Stimulated activated CD4-positive, alpha-beta T cell treated with anti-CD3 and anti-CD28 coated beads, Interleukin-1b, Interleukin-23, amount 100 ng/mL, for 1 hour (primary cell): ENCODE measurements at places on chromosomes 5 and 9.
A peak's percentile ranks its signal among the peaks of the same experiment; 100 is the strongest.

DNA sequence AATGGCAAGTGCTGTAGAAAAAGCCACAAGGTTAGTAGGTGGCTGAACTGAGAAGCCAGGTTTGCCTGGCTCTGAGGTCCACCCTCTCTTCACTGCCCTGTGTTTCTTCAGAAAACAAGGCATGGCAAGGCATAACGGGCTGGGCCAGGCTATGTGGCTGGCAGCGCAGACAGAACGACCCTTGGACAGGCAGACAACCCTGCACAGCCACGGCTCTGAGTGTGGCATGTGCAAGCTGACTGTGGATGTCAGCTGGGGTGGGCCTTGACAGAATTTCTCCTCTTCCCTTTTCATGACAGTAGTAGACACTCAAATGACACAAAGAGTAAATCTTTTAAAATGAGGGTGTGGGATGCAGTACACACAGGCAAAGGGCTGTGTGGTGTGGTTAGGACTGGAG lies 81.7 kb downstream of the MACROH2A1 start:
- no peak for DNase-seq

DNA sequence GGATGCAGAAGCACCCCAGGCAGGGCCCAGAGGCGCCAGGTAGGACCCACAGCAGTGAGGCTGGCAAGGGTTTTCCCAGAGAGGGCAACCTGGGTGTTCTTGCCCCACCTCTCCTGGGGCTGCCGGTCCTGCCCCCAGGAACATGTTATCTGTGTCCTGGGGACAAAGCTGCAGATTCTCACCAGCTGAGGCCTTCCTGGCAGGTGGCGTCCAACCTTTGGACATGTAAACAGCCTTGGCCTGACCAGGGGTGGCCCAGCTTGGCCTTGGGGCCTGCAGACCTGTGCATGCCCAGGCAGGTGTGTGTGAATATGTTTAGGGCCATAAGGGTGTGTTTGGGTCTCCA lies 101.8 kb upstream of the LARP1 start:
- DNase-seq: no peak

DNA sequence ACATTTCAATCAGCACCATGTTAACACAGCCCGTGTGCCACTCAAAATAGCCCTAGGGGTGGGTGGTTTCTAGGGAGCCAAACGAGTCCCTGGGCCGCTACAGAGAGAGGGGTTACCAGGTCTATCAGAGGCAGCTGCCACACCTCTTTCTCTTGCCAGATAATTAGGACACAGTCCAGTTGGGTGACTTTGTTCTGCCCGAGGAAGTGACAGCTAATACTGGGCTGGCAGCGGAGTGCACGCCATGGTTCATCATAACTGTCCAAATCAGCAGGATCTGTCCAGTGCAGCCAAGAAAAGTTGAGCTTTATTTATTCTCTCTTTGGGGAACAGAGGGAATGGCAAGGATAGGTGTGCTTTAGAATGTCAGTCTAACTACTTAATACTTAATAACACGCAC lies 583.8 kb downstream of the BRINP1 start:
- DNase-seq: no peak

- DNase-seq: no peak
Measured at GRCh38 chr5:96933764-96934707, 1.8 kb upstream of the LNPEP start.

DNA sequence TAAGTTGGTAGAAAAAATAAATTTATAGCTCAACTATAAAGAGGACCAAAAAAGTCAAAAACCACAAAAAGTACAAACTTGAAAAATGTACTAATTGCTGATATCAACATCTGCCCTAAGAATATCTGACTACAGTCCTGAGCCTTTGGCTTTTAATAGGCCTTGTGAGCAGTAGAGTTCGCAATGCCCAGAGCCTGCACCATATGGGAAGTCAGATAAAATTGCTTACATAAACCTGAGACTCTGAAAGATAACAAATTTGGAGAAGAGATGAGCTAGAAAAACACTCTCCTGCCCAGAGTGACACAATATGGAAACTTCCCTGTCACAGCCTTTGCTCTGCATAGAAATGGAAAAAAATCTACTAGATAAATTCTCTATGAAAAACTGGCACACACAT lies 368.0 kb upstream of the GRIN3A start:
- DNase-seq: no peak

DNA sequence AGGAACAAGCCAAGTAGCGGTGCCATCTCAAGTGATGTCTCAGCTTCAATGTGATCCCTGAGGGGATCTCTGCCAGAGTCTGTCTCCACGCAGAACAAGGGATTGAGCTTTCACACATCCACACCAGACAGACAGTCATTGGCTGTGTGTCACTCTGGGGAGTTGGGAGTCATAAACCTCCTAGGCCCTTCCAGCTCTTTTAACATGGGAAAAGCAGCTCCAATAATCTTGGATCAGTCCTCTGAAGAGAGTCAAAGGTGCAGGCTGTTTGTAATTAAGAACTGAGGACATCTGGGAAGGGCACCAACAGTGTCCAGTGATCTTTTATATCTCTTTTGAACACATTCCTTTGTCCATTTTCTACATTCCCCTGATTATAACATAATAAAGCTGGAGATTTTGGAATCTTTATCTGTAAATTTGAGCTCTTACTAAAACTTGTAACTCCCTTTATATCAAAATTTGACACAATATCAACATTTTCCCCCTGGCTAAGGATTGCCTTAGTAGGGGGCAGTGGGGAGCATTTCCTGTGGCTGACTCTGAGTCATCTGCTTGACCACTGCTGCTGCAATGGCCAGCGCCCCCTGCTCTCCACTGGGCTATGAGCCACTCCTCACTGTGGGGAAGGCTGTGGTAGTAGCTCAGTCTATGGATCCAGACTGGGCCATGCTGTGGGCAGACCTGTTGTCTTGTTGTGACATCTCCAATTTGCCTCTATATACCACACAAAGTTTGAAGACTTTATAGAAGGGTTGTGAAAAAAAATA lies 284.4 kb downstream of the OSTF1 start:
- no peak for DNase-seq

- DNase-seq: no peak
Measured at GRCh38 chr5:89087551-89088318, 204.8 kb upstream of the MEF2C start.

DNA sequence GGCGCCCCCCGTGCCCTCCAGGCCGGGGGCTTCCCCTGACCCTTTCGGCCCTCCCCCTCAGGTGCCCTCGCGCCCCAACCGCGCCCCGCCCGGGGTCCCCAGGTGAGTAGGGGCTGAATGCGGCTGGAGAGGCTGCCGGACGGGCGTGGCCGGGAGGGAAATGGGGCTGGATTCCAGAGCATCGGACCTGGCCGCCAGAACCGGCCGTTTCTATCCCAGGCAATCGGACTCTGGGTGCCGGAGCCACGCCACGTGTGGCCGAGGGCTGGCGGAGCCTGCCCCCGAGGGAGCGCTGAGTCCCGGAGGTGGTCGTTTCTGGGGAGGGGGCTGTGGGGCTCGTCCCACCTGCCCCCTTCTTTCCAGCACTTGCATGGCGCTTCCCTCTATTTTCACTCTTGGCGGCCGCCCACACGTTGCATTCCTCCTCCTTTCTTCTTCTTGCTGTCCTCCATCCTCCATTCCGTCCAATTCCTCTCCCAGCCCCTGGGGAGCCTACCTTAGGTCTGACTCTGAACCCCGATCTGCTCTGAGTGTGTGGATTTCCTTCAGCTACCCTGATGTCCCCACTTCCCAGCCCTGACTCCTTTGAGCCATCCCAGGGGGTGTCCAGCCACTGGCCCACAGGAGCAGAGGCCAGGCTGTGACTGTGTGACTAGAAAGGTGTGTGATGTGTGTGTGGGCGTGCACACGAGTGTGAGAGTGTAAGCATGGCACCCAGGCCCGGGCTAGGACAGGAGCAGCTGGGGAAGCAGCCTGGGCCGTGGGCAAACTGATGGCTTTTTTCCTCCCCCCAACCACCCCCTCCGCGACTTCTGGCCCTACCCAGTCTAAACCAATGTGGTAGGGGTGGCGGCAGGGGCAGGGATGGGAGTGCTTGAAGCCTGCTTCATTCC lies 24.7 kb downstream of the GOLGA2 start:
- no peak for DNase-seq

DNA sequence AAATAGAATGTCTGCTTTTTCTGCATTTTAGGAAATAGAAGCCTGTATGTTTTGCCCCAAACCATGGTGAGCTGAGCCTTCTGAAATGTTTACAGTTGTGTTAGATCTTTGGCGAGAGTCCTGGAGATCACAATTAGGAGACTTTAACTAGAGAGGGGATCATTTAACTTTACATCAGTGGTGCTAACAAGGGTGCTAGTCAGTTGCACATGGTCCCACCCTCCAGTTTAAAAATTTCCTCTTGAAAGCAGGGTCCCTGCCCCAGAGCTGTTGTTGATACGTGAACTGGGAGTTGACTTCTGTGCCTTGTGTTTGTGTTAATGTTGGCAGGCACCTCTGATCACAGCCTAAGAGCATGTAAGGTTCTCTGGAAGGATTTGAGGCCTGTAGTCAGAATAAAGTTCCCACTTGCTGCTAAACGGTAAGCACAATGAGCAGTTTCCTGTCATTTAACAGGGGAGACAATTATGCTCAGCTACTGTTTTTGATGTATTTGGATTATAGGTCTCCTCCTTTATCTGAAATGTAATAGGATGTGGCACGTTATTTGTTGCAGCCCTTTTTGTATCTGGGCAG lies 43.7 kb downstream of the RASGRF2 start:
- no peak for DNase-seq

DNA sequence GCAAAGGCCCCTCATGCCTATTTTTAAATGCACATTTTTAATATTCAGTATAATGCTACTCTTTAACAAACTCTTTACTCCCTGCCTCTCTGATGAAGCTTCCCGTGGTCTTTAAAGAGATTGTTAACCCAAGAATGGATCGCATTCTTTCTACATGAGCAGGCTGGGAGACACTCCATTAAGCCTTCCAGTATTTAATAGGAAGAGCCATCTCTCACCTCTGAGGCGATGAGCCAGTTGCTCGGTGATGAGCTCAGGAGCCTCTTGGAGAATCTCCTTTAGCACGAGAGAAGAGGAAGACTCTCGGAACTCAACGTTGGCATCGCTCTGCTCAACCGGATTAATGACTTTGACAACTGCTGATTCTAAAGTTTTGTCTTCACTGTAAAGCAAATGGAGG lies 59.6 kb downstream of the PRUNE2 start:
- DNase-seq: no peak

DNA sequence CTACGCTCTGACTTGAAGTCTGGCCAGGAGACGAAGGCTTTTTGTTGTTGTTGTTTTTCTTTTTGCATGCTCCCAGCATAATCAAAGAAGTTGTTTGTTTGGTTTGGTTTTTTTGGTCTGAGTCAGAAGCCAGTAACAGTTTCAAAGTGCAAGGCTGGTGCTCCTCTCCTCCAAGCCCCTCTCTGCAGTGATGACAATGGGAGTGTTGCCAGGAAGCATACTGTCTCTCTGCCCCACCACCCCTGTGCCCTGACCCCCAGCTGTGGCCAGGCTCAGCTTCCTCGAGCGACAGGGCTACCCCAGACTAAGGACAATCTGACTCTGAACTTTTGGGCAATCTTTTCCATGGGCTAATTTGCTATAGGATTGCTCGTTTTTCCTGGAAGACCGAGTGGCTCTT lies 173.8 kb upstream of the PITX1 start:
- no peak for DNase-seq

GRCh38 chr5:33315189-33315588 lies 125.6 kb upstream of the TARS1 start:
- DNase-seq: no peak

DNA sequence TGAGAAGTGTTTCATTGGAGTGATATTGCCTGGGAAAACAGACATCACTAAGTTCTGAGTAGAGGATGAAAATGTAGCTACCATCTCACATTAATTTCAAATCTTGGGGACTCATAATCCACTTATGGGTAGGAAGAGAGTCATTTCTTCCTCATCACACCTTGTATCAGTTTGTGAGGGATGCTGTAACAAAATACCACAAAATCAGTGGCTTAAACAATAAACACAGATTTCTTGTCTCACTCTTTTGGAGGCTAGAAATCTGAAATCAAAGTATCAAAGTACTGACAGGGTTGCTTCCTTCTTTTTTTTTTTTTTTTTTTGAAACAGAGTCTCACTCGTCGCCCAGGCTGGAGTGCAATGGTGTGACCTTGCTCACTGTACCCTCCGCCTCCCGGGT lies 3.4 kb downstream of the CARD6 start:
- no peak for DNase-seq

DNA sequence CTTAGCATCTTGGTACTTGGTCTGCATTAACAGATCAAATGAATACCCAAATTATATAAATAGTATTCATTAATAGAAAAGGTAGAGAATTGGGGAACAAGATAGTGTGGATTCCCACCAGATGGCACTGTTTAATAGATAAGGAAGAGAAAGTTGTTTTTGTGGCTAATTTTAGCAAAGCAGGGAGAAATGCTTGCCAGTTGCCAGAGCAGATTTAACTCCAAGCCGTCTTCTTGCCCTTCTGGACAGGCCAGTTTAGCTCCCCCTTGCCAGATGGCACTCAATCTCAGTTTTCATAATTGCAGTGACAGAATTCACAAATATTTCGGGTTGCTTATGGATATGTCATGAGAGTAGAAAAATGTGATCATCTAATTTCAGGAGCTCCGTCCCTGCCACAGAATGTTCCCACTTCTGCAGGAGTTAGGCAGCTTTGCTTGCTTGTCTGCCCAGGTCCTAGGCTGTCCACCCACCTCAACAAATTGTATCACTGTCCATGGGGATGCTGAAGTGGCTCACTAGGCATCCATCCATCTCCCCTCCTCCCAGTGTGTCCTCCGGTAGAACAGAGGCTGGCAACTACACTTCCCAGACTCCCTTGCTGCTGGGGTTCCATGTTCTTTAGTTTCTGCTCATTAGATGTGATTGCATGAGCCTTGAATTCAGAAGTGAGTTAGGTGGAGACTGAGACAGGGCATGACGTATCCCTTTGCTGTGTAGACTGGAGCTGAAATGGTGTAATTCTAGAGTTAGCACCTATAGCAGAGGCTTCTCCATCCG lies 11.8 kb upstream of the HEXB start:
- DNase-seq: no peak

DNA sequence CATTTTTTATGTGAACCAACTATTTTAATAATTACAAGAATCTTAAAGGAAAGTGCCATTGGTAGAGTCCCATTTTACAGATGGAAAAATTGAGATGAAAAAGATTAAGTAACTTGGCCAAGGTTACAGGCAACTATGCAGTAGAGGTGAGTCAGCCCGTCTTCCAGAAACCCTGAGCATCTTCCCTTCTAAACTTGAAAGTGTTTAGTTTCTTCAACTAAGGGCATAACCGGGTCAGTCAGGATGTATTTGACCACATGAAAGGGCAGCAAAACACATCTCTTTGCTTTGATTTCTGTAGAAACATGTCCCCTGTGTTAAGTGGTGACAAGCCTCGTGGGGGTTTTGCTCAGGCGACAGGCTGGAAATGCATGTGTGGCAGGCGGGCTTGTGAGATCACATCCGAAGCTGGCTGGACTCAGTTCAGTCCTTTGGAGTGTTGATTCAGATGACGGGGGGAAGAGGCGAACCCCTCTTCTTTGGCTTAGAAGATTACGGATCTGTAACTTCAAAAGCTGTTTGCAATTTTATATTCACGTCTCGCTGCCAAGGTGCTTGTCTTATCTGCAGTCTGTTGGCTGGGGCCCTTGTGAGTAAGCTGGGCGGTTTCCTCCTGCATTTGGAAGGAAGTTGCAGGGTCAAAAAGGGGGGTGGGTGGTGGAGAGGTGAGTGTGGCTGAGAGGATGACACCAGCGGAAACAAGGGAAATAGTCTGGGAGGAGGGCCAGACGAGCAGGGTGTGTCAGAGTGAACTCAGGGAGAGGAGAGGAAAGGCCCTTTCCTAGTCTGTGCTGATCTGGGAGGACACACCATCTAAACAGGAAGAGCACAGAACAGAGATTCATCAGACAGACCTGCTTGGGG lies 78.9 kb upstream of the RPS23 start:
- DNase-seq: peak; percentile 18

- no peak for DNase-seq
Measured at GRCh38 chr5:167614294-167615021, 677.0 kb upstream of the WWC1 start.

- no peak for DNase-seq
Measured at GRCh38 chr5:133257977-133258376, 206.2 kb downstream of the HSPA4 start.
